ENCODE measurements at places on chromosomes 4 and X. TPM values are rescaled to one million over a fixed set of nuclear protein-coding genes. Genes with fewer than 3 reads are reported as not detected.

DNA sequence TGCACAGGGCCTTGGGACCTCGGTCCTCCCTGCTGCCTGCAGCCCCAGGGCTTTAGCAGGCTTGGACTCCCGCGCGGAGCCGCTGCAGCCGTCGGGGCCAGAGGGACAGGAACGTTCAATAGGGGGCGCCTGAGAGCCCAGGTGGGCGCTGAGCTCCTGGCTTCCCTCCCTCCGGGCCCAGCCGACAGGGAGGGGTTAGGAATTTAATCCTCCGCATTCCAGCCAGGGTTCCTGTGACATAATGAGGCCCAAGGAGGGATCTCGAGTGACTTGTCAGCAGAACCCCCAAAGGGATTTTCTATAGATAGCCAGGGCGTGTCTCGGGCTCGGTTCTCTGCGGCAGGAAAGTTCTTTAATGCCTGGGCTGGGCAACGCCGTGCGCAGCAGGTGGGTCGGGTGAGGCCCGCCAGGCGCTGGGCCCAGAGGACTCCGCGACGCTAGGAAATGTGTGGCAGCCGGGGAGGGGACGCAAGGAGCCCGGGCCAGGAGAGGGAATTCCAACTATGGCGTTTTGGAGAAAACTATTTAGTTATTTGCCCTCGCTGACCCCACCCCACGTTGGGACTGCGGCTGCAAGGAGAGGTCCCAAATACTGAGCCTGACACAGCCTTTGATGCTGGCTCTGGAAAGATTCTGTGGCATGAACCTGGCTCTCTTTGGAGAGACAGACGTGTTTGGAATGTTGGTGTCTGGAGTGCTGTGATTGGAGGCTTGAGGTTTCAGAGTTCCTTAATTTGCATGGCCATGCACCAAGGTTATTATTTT, 285.2 kb upstream of the GATB start:
- DNase-seq: no peak

GRCh38 chr4:138161351-138161750, 80.8 kb downstream of the SLC7A11 start:
- DNase-seq: no peak

GRCh38 chrX:19636980-19637379, 121.7 kb upstream of the MAP3K15 start:
- DNase-seq: no peak

- no peak for DNase-seq
These were observed 32.1 kb upstream of the HGFAC start for GRCh38 chr4:3409571-3410091.

DNA sequence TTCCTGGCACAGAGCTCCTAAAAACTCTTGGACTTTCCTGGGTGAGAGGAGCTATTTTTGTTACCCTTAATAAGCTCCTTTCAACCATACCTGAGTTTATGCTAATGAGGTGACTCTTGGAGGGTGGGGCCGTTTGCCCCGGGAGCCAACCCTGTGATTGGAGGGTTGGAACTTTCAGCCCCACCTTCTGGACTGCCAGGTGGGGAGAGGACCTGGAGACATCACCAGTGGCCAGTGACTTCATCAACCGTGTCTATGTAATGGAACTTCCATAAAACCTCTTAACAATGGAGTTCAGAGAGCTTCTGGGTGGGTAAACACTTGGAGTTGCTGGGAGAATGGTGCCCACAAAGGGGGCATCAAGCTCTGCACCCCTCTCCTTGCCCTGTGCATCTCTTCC, 17.9 kb upstream of the ENPP6 start:
- no peak for DNase-seq

DNA sequence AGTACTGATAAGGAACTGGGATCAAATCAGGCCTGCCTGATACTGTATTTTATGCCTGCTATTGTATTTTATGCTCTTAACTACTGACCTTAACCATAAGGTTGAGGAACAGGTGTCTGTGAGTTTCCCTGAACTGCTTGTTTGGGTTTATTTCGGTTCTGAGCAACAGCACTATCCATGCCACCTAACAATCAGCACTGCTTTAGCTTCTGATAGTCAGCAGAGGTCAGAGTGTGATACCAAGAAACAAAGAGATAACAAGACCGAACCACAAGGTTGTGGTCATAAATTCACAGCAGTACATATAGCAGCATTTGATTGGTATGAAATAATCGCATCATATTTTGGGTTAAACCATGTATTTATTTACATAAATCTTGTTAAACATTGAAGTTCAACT, 362.2 kb downstream of the FGF13 start:
- DNase-seq: no peak

- DNase-seq: no peak
These were observed 45.9 kb upstream of the PGRMC1 start for GRCh38 chrX:119190091-119190681.

DNA sequence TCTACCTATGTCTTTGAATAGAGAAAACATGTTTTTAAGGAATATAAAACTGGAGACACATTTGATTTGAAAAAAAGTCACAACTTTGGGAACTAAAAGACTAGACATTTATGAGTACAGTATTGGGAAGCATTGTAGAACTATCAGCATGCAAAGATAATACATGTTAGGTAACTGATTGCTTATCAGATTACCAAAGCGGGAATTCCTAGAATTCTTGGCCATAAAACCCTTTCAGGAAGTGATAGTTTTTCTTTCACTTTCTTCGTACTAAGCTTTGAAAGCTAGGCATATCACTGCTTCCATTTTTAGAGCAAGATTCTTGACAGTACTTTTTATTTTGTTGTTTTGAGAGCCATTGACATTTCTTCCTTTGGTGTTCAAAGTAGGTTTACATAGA, 646.6 kb upstream of the PITX2 start:
- no peak for DNase-seq

DNA sequence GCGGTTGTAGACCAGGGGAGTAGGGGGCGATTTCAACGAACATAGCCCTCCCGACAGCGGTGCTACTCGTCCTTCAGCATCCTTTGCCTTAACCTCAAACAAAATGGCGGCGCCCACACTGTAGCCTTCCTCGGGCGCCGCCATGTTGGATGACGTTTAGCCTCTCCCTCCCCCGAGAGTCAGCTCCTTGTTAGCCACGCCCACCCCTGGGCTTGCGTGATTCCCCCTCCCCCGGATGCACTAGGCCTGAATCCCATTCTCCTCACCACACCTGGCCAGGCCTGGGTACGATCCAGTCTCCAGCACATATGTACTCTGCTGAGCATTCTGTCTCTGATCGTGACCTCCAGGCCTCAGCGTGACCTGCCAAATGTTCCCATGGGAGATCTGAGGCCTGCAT, 49.0 kb upstream of the ZNF157 start:
- DNase-seq: no peak

- no peak for DNase-seq
These were observed 156.0 kb downstream of the UGT8 start for GRCh38 chr4:114754616-114755015.

DNA sequence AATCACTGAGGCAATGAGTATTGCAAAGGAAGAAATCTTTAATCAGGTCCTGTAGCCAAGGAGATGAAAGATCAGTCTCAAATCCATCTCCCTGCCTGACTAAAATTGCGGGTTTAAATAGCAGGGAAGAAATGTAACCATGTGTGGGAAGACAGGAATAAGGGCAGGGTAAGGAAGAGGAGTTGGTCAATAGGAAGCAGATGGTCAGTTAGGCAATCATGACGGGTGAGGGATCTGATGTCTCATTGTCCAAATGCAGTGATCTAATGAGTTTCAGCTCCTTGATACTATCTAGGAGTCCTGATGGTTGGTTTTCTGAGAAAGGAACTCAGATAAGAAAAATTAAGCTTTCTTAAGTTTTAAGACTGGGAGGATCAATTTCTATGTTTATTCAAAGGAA, 200.8 kb downstream of the SPATA18 start:
- DNase-seq: no peak

- DNase-seq: no peak
These were observed 71.3 kb upstream of the SPRY1 start for GRCh38 chr4:123325241-123325681.

GRCh38 chr4:73252001-73252400, 6.6 kb downstream of the ANKRD17 start:
- no peak for DNase-seq

DNA sequence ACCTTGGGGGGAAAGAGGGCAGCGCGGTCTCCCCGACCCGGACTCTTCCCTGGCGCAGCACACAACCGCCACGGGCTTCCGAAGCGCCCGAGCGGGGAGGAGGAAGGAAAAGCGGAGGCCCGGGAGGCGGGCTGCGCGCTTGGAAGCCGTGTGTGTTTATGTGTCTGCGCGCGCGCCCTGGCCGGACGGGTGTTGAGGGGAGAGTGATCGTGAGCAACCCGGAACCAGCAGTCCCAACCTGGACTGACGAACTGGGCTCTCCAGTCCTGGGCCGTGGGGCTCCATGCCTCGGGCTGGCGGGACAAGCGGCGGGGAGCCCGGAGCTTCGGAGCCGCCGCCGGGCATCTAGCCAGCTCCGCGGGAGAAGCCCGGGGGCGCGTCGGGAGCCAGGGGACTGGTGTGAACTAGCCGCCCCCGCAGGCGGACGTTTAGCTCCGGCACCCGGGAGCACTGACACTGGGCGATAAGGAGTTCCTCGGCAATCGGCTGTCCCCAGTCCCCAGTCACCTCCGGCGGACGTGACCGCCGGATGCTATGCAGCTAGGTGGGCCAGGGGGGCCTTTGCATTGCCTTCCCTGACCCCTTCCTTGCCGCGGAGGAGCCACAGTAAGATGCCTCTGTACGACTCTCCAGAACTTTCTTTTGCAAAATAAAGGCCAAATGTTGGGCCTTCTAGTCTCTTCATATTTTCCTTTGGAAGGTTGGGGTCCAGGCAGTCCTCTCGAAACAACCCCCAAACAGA, 74.8 kb upstream of the BCOR start:
- DNase-seq: no peak

- no peak for DNase-seq
These were observed 37.9 kb downstream of the ZNF330 start for GRCh38 chr4:141258558-141258957.

GRCh38 chrX:118496763-118497079, 1.1 kb downstream of the DOCK11 start:
- no peak for DNase-seq

GRCh38 chrX:49183701-49184281, 2.4 kb downstream of the PRICKLE3 start:
- DNase-seq: no peak

- no peak for DNase-seq
These were observed 770 bp upstream of the TIGD2 start for GRCh38 chr4:89110541-89110985.

DNA sequence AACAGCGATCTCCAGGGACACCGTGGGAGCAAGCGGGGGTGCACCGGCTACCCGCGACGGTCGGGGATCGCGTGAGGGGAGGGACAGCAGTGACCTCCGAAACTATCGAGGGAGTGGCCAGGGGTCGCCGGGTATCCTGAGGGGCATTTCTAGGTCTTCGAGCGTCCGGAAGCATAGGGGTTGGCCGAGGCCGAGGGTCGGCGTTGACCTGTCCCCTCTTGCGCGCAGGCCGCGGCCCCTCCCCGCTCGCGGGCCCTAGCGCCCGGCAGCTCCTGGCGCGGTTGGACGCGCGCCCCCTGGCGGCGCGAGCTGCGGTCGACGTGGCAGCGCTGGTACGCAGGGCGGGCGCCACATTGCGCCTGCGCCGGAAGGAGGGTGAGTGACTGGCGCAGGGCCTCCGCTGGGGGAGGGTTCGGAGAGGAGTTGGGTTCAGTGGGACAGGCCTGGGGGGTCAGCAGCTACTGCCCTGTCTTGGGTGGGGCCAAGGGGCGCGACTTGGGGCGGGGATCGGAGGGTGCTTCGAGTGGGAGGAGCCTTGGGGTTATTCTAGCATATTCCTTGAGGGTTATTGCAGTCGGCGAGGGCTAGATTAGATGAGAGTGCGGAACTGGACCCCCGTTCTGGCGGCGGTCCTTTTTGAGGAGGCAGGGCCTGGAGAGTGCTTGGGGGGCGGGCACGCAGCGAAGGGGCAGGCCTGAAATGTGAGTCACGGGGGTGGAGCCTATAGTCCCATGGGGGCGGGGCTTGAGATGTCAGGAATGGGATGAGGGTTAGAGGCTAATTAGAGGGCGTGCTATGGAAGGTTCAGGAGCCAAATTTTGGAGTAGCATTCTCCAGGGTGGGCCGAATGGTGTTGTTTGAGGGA, 1.2 kb downstream of the MAGIX start:
- DNase-seq: peak; percentile 91

GRCh38 chr4:40038977-40039376, 17.7 kb upstream of the N4BP2 start:
- no peak for DNase-seq

DNA sequence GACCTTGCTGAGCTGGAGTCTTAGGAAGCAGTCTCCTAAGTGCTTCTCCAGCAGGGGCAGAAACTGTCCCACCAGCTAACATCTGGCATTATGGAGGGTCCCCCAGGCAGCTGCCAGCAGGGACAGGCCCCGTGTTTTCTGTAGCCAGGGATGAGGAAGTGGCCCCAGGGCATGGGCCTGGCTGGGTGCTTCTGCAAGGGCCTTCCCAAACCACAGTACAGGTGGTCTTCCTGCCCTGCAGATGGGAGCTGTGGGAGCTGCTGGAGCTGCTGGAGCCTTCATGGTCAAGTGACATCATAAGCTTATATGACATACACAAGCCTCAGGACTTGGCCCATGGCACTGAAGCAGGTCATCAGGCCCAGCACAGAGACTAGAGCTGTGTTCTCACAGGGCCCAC, 5.0 kb upstream of the MSANTD1 start:
- DNase-seq: no peak

DNA sequence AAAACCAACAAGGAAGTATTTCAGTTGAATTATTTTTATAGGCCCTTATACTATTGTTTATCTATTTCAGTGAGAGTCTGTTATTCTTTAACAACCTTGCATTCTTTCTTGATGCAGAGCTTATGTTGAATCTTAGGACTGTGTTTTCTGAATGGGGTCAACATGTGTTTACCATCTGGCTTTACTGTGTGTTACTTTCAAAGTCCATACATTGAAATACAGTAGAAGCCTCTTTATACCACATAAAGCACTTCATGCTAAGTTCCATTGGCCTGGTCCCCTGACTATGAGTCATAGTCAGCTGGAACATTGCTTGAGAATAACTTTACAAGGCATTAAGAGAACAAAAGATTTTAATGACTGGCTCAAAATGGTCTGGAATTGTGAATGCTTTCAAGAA, 152.6 kb downstream of the GASK1B start:
- no peak for DNase-seq

DNA sequence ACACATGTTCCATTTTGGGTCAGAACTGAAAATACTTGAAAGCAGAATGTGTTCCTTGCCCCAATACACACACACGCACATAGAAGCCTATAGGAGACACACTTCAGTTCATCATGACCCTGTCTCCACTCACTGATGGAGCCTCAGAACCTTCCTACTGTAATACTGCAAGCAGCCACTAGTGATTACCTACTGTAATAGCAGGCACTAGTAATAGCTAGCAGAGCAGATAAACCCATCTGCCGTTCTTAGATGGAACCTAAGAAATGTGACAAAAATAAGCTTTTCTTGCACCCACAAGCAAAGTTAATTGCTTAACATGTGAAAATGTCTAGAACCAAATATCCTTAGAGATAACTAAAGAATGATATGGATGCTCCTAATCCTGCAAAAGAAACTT, 13.6 kb downstream of the AMTN start:
- DNase-seq: peak; percentile 58

The MAGEA8 gene
- total RNA-seq: not detected

The BST1 gene
- total RNA-seq: not detected

The ACE2 gene
- not detected for total RNA-seq

The SMPX gene
- total RNA-seq: not detected

The CENPVL1 gene
- total RNA-seq: not detected

The ABLIM2 gene
- total RNA-seq: not detected

The LINC00632 gene
- total RNA-seq: not detected

The SFRP2 gene
- total RNA-seq: not detected

The TLR6 gene
- total RNA-seq: 12.4 TPM

The TMEM185A gene
- total RNA-seq: 34.2 TPM

Measured in Karpas-422 (cell line).